HEK293T (cell line): ENCODE measurements at places on chromosomes 5 and 9.

- DNase-seq: no peak
Observed at GRCh38 chr5:13956471-13956870, 12.0 kb upstream of the DNAH5 start.

DNA sequence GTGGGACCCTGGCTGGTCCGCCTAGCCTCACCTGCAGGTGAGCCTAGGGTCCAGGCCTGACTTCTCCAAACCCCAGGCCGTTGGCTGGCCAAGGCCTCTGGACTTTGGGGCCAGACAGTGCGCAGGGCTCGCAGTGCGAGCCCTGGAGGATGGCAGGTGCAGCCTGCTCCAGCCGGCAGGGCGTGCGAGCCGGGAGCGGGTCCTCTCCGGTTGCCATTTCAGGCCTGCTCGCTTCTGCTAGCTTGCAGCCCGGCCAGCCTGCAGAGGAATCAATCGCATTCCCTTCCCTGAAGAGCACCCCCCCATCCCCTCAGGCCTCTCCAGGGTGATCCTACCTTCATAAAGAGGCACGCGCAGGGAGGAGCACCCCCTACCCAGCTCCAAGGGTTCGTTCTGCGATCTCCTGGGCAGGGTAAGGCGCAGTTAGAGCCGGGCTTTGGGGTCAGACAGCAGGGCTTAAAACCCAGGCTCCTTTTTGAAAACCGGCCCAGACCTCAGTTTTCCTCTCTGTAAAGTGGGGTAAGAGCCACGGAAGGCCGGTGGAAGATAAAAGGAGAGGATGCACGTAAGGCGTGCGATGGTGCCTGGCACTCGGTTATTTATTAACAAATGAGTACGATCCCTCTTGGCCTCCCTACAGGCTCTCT lies 6.2 kb downstream of the BARHL1 start:
- no peak for DNase-seq

DNA sequence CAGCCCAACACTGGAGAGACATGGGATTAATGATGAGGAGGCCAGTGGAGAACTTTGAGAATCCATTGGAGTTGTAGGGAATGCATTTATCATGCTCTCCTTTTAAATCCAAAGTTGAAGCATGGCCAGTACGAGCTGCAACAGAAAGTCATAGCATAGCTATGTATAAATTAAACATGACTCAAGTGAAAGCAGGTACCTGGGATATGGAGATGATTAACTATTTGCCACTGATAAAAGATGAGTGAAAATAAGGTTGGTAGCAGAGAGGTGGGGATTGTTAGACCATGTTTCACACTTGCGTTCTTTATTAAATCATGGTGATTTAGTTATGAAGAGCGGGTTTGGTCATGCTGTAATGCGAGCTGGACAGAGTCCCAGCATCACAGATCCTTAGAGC lies 189.6 kb downstream of the ARHGEF28 start:
- DNase-seq: no peak

DNA sequence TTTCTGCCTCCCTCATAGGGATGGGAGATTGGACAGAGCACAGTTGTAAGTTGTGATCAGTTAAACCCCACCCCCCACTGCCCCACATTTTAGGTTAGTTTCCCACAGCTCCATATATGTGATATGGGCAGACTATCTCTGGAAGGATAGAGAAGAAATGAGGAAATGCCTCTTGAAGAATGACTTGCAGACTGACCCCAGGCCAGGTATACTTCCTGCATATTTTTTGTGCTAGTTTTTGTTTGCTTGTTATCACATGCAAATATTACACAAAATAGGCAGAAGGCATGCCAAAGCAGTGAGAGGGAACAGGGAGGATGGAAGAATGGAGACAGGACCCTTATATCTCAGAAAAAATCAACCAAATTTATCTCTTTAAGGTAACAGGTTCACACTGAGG lies 10.1 kb upstream of the GLRX start:
- no peak for DNase-seq

- DNase-seq: peak; percentile 81
Observed at GRCh38 chr9:97468658-97469448, 32.6 kb upstream of the TMOD1 start.

- no peak for DNase-seq
Observed at GRCh38 chr9:27634879-27635278, 61.6 kb upstream of the C9orf72 start.

GRCh38 chr9:96644137-96644536 lies 11.0 kb downstream of the PRXL2C start:
- no peak for DNase-seq

- no peak for DNase-seq
Observed at GRCh38 chr5:40017135-40017534, 592.4 kb upstream of the DAB2 start.

DNA sequence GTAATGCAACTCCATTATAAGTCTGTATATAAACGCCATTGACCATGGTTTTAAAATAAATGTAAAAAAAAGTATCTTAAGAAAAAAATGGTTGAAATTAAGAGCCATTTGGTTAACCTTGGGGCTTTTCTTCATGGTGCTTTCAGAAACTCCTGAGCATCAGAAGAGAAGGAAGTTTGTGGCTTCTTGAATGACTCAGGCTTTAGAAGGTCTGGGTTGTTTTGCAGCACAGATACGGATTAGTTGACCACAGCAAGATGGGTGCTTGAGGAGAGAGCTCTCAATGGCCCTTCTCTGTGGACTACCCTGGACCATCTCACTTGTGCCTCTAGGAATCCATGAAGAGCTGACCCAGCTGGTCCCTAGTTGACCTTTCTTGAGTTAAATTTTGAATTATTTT lies 189.5 kb downstream of the TMEM38B start:
- DNase-seq: no peak

- DNase-seq: no peak
Observed at GRCh38 chr9:110125207-110125751, 82.7 kb downstream of the C9orf152 start.

- DNase-seq: peak; percentile 3
Observed at GRCh38 chr9:113910036-113910639, 34.0 kb downstream of the ZNF618 start.

DNA sequence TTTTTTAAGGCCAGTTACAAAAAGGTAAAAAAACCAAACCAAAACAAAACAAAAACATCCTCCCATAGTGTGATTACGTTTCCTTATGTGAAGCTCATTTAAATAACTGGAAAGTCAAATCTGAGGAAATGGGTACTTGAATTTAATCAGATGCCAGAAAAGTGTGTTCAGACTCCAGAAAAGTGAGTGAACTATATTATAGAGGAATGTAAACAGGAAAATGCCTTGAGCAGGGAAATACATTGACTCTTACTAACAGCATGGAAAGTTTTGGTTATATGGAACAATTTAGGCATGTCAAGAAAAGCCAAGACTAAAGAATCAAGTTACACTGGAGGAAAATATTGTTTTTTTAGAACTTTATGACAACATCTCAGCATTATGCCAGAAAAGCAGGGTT lies 37.8 kb upstream of the RNF20 start:
- DNase-seq: no peak

GRCh38 chr9:17986595-17986994 lies 407.7 kb downstream of the SH3GL2 start:
- DNase-seq: no peak

DNA sequence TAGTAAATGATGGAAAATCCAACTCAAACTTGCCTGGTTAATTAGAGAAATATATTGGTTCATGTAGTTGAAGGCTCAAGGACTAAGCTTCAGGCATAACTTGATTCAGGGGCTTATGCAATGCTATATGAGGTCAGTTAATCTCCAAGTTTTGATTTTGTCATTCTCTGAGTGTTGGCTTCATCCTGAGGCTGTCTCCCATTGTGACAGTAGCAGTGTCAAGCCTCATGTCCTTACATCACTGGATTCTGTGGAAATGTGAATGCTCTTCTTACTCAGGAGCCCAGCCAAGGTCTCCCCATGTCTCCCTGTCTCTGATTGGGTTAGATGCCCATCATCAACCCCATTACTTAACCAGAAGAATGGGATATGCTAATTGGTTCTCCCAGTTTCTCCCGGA lies 44.4 kb upstream of the SNX2 start:
- DNase-seq: no peak

DNA sequence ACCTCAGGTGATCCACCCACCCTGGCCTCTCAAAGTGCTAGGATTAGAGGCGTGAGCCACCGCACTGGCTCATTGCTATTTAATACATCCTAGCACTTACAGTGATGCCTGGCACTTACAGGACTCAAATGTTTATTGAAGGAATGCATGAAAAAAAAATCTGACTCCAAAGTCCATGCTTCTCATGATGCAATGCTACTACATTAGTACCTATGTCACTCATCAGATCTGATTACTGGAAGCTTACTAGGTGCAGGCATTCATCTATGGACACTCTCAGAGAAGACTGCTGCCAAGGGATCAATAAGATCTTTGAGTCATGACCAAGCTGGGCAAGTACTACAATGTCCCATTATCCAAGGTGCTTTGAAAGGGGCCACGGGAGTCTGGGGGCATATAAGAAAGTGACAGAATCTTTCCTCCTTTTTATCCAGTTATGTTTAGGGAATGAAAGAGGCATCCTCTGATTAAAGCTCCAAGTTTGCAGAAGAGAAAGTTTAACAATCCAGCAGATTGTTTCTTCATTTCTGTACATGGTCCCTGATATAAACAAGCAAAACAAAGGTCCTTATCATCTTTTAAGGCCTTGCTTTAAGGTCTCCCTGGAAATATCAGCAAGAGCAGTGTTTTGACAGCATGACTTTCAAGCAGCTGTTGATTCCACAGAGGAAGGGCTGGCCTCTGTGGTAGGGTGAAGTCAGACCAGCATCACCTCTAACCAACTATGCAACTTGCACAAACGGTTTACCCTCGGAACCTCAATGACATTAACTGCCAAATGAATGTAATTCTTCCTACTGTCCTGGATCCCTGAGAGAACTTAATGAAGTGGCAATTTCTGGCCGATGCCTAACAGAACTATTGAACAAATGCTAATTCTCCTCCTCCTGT lies 35.9 kb downstream of the ARPC5L start:
- no peak for DNase-seq

DNA sequence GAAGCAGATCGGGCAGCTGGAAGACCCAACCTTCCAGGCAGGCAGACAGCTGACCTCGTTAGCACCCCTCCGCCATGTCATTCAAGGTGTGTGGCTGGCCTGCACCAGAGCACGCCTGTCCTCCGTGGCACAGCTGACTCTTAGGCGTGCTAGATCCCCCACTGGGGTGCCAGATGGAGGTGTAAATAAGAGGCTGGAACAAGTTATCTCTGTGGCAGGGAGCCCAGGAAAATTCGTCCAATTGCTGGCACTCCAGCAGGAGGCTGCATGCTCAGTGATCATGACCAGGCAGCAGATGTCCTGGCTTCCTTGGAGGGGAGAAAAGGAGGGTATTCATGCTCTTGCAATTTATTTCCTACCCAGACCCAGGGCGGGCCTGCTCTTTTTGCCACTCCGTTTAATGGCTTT lies 7.8 kb upstream of the ALDOB start:
- no peak for DNase-seq

DNA sequence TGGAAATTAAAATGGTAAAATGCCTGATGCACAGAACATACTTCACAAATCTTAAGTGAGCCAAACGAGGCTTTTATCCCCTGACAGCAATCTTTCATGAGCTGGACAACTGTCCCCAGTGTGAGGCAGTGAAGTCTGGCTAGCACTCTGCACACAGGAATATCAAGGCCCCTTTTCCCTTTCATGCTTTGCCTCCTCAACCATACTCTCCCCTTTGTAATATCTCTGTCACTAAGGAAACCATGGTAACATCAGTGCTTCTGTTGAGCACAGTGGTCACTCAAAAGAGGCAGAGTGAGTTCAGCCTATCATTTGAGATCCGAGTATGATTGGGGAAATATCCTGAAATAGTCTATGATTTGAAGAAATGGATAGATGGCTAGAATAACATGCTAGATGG lies 318.3 kb downstream of the ENC1 start:
- DNase-seq: no peak

DNA sequence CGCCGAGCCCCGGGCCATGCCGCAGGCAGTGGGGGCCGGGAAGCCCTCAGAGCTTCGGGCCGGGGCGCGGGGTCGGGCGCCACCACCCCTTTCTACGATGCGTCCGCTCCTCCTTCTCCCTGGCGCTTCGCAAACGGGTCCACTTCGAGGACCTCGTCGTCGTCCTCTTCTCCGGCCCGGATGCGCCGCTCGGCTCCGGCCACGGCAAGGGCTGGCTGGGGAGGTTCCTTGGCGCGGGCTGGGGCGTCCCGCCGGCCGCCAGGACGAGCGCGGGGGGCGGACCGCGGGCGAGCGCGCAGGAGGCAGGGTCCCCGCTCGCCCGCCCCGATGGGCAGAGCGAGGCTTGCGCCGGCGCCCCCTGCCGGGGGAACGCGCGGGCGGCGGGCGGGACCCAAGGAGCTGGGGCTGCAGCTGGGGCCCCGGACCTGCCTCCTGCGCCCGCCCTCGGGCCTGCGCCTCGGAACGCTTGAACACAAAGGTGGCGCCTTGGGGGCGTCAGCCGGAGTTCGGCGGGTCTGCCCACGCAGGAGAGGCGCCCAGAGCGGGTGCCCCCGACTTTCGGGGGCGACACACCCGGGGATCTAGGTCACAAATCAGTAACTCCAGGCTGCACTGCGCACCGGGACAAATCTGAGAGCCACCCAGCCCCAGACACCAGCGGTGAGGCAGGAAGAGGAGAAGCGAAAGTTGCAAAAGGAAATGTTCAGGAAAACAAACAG lies at the start of gene ROR2:
Gene ROR2, minus strand, starts transcription at position 283 of the 719 bp plus-strand sequence.
- peak; percentile 81 for DNase-seq
